A549 (cell line): ENCODE measurements at places on chromosomes 1 and 21.

DNA sequence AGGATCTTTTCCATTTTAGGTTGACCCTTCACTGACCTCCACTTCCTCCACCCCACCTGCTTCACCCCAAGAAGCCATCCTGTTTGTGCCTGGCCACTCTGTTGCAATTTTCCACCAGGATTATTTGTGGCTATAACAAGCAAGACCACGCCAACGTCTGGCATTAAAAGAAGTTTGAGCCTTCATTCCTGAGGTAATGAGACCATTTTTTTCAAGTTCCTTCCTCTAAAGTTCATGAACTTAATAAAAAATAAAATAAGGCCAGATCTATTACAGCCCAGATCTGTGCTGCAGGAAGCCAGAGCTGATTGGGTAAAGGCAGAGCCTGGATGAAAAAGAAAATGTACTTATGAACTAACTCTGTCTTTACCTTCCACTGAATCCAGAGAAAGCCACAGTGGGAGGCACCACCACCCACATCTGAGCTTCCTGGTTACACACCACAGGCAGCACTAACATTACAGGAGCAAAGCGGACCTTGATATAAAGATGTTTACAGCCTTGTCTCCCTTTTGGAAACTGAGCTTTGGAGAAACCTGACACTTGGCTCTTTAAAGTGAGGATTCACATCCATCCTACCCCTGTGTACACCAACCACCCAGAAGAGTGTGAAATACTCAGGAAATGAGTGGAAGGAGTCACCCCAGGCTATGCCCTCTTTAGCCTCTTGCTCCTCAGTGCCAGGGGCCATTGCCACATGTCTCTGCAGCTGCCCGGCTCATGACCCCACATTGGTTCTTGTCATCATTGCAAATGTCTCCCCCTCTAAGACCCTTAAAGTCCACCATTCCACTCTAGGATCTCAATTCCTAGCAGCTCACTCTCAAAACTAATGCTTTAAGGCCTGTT, 293.6 kb downstream of the PLPP3 start:
- DNase-seq: peak; percentile 42

GRCh38 chr1:197937892-197938291, 20.7 kb downstream of the LHX9 start:
- no peak for DNase-seq

- no peak for DNase-seq
These were observed 82.7 kb upstream of the ESRRG start for GRCh38 chr1:216805953-216806352.

- no peak for DNase-seq
These were observed 8.8 kb downstream of the SNRPE start for GRCh38 chr1:203870245-203870644.

GRCh38 chr1:175209493-175209921, 16.9 kb upstream of the KIAA0040 start:
- DNase-seq: no peak

GRCh38 chr21:33110340-33110715, 40.4 kb downstream of the OLIG1 start:
- no peak for DNase-seq

- no peak for DNase-seq
These were observed 23.9 kb downstream of the CAPN8 start for GRCh38 chr1:223641523-223642039.

DNA sequence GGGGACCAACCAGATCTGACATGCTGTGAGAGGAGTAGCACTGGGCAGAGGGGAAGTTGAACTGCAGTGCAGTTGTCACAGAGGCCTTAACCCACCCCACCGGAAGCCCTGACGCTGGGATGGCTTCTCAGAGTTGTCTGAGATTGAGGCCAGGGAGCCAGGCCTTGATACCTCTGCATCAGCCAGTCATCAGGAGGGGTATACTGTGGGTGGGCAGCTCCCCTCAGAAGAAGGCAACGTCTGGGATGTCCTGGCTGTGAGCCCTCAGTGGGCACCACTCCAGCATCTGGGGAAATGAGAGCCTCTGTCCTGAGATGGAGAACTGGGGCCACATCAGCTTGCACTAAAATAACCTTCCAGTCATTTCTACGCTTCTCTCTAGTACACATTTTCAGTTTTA, 47.9 kb upstream of the BCAR3 start:
- DNase-seq: no peak

DNA sequence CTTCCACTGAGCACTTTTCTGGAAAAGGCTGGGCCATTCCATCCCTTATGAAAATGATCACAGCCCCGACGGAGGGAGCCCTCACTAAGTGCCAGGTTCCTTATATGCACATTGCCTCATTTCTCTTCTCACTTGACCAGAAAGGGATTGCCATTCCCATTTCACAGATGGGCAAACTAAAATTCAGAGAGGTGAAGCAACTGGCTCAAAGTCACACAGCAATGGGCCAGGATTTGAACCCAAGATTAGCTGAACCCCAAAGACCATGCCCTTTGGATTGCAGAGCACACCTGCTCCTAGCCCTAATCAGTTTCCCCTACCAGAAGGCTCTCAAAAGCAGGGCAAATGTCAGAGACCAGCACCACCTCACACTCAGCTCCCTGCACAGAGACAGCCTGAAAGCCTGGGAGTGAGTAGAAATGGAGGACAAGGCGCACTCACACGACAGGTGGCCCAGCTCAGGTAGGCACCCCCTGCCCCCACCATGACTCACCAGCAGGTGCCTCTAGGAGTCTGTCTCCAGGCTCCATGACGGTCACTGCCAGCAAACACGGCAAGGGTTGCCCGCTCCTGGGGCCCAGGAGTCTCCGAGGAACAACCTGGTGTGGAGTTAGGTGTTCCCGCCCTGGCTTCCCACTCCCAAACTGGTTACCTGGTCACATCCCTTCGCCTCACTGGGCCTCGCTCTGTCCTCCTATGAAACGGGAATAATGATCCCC, 21.7 kb downstream of the SDC3 start:
- DNase-seq: no peak

DNA sequence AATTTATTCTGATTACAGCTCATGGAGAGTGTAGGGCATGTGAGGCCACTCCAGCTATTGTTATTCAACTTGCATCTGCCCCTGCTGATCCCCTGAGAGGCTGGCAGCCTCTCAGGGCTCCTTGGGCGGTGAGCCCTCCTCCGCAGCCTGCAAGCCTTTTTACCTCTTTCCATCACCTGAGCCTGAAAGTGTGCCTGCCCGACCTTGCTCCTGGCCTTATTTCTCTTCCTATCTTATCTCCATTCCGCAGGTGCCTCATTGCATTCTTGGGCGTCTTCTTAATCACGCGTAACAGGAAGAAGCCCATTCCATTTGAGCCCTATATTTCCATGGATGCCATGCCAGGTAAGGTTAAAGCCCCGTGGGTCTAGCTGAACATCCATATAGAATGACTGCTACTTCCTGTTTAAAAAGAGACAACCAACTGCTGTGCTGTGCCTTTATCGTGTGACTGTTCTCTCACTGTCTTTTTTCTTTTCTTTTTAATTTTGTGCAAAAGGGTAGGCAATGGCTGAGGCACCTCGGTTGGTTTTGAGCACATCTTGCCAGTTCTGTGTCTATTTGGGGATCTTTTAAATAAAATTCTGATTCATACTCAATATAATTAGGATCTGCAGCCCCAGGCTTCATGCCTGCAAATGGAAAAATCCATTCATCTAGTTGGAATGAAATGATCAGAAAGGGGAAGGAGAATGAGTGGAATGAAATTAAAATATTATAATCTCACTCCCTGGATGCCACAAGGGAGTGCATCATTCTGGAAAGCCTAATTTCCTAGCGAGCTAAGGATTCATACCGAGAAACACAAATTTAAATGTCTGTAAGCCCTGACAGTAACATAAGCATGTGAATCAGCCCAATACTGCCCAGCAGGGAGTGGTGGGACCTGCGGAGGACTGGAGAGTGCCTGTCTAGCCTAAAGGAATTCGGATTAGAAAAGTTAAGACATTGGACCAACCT, 38.6 kb upstream of the RCAN3 start:
- DNase-seq: no peak

- no peak for DNase-seq
These were observed 717.3 kb downstream of the MATN1 start for GRCh38 chr1:30005972-30006619.

DNA sequence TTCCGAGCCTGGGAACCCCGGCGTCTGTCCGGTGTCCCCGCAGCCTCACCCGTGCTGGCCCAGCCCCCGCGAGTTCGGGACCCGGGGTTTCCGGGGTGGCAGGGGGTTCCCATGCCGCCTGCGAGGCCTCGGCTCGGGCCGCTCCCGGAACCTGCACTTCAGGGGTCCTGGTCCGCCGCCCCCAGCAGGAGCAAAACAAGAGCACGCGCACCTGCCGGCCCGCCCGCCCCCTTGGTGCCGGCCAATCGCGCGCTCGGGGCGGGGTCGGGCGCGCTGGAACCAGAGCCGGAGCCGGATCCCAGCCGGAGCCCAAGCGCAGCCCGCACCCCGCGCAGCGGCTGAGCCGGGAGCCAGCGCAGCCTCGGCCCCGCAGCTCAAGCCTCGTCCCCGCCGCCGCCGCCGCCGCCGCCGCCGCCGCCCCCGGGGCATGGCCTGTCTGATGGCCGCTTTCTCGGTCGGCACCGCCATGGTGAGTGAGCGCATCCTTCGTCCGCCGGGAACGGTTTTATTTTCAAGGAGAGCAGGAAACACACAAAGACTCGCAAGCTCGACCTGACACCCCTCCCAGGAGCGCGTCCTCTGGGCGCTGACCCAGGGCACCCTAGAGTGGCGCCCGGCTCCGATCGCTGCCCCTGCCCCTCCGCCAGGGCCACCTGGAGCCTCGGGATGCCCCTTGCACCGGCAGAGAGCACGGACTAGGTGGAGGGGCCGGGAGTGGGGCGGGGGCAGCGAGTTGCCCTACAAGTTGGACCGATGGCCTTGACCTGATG, at the start of gene ABCG1:
ABCG1 (plus strand) TSS at position 305 of the 770 bp plus-strand sequence; CDS start at position 428, 123 bp downstream.
- peak; percentile 29 for DNase-seq

DNA sequence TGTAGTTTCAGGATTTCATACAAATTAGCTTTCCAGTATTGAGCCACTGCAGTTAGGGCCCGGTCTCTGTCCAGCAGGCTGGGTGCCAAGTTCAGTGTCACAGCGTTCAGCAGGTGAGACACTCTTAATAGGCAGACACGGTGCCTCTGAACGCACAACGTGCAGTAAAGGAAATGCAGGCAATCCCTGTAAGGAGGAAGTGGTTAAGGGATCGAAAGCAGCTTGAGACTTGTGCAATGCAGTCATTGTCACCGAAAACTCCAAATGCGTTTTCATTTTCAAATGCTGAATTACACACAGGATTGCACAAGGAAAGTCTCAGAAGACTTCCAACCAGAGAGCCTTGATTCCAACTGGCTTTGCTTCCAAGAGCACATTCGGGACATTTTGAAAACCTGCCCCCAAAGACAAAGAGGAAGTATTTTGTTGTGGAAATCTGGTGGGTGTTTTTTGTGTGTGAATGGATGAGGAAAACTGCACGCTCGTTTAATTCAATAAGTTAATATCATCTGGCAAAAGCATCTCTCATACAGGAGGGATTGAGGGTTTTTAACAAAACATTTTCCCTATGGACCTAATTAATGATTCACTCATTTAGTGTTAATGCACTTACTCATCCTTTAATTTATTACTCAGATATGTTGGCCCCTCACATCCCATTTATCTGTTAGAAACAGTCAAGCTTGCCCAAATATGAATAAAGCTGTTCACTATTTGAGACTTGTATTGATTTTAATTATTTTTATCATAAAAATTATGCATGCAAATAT, 61.6 kb downstream of the PTGS2 start:
- peak; percentile 67 for DNase-seq

- DNase-seq: peak; percentile 49
These were observed 731 bp downstream of the EFNA4 start for GRCh38 chr1:155064111-155064831.

GRCh38 chr1:174775621-174776020, 224.1 kb upstream of the CACYBP start:
- DNase-seq: no peak

DNA sequence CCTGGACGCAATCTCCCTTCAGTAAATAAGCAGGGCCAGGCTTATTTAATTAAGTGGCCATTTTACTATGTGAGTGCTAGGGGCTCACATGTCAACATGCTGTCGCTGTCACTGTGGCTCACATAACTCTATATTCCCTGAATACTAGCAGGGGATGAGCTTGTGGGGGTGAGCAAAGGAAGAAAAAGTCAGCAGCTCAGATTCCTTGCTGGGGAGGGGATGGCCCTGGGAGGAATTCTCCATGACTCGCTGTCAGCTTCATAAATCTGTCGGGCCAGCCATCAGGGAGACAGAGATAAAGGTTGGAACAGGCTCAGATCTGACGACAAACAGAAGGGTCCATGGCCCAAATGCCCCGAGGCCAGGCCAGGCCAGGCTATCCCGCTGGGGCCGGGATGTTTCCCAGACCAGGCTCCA, 26.0 kb upstream of the PLEKHG5 start:
- DNase-seq: no peak

- DNase-seq: no peak
These were observed 14.0 kb downstream of the NRIP1 start for GRCh38 chr21:15050568-15051377.

DNA sequence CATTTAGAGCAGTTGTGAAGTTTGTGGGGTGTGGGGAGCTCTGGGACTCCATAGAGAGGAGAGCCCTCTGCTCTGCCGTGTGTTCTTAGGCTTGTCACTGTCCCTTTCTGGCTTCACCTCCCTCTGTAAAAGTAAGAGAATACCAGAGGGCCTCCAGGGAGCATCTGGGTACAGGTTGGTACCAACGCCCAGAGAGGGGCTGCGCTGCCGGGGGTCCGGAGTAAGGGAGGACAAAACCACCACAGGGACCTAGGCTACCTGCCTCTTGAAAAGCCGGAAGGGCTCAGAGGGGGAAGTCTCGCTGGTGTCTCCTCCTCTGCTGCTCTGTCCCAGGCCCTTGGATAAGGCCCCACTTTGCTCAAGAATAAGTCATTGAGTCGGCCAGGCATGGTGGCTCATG, 3.1 kb upstream of the TINAGL1 start:
- no peak for DNase-seq

DNA sequence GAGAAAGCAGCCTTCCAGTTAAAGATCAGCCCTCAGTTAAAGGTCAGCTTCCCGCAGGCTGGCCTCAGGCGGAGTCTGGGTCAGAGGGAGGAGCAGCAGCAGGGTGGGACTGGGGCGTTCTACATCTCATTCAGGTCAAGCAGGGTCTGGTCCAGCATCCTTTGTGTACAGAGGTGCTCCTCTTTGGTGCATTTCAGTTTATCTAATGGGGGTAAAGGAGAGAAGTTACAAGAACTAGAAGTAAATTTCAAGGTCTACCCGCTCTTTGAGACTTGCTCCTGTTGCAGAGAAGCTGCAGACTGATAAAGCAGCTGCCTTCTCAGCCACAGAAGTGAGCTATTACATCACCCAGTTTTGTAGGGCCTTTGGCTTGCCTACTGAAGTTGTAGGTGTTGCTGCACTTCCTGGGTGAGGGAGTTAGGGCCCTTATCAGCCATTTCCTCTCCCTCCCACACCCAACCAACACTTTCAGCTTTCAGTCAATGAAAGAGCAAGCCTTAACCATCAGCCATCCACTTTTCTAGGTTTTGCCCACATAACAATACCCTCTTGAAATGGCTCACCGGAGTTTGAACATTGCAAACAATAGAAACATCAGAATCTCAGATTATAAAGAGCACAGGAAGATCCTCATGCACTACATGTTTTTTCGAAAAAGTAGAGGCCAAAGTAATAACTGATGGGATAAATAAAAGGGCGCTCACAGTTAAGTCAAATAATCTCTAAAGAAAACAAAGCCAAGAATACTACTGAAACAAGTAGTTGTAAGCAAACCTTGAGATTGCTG, 2.8 kb upstream of the NUP210L start:
- no peak for DNase-seq
